ENCODE measurements at places on chromosomes 7 and 10.

GRCh38 chr10:131085091-131085860, 226.2 kb downstream of the TCERG1L start:
- DNase-seq: no peak

DNA sequence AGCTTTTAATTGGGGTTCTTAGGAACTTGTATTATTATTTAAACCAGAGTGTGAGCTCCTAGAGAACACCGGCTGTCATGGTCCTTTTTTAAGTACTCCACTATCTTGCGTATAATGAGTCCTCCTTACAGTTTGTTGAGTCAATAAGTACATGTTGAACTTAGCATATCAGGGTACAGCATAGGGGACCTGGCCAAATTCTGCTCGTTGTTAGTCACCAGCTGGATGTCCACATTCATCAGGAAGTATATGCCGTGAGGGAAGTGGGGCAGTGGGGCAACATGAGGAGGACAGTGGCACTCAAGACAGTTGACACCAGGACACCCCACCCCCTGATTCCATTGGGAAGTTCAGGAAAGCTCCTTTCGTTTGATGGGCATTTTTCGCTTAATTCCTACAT, 16.6 kb downstream of the RPP30 start:
- DNase-seq: no peak

DNA sequence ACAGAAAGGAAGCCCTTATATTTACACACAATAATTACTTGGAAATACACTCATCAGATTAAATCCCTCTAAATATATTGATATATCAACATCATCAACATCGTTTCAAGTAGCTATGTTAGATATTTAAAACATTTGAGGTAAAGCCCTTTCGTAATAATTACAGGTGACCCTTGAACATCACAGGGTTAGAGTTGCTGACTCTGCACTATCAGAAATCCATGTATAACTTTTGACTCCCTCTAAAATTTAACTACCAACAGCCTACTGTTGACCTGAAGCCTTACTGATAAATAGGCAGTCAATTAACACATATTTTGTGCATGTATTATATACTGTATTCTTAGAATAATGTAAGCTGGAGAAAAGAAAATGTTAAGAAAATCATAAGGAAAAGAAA, 34.6 kb upstream of the LRRN3 start:
- DNase-seq: no peak

- DNase-seq: no peak
Observed at GRCh38 chr7:7662527-7662926, 22.0 kb downstream of the UMAD1 start.

DNA sequence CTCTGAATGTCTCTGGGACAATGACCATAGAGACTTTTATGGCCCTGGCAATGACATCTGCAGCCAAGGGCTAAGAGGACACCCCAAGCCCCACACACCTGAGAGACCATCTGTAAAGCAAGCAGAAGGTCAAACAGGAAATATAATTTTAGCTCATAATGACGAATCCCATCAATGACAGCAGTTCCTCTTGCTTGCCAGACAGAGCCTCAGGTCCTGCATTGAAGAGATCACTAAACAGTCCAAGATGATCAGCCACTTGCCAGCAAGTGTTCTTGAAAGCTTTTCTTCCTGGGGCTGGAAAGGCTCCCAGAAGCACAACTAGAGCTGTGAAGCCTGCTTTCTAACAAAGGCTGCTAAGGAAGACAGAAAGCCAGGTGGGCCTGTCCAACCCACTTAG, 993.7 kb upstream of the AUTS2 start:
- DNase-seq: no peak

DNA sequence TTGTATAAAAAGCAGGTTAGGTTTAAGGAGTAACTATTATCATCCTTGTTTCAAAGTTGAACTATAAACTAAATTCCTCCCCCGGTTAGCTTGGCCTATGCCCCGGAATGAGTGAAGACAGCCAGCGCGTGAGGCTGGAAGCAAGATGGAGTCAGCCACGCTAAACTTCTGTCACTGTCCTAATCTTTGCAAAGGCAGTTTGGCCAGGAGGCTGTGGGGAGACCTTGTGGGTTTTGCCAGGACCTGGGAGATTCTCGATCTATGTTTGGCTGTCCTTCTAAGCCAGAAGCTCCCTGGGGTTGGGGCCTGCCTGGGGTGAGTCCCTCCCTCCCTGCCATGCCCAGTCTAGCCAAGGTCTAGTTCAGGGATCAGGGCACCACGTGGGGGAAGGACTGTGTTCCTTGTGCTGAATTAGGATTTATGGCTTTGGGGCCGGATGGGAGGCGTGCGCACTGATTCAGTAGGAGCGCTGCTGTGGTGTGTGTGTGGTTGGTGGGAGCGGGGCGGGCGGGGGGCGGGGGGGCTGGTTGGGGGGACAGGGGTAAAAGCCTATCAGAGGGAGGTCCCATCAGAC, 871 bp upstream of the GTF2IRD1 start:
- DNase-seq: no peak

All from mesothelial cell of epicardium (in vitro differentiated cells).